ENCODE measurements at places on chromosomes 16 and 17. TPM values are rescaled to one million over a fixed set of nuclear protein-coding genes. Genes with fewer than 3 reads are reported as not detected.
A peak's percentile ranks its signal among the peaks of the same experiment; 100 is the strongest.

- no peak for DNase-seq
- H3K4me3 ChIP-seq: no peak overlapping the region
- no peak overlapping the region for H3K27ac ChIP-seq
- H3K4me1 ChIP-seq: no peaks in the 10 kb centered on the region
- H3K27me3 ChIP-seq: no peaks in the 10 kb centered on the region
- no peaks in the 10 kb centered on the region for H3K36me3 ChIP-seq
Measured at GRCh38 chr16:53953336-53953735, 249.4 kb downstream of the FTO start.

DNA sequence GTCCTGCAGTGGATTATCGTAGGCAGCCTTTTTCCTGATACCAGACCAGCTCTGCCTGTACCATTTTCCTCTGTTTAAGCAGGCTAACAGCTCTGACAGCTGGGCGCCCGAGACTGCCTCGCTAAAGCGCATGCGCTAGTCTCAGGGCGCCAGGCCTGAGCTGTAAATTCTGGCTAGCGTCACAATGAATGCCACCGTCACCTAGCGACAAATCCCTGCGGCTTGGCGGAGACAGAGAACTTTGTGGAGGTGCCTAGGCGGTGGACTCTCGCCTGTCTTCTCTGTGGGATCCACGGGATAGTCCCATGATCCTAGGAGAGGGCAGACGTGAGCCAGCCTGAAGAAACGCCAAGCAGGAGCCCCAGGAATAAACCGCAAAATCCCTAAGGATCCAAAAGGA, 573.9 kb downstream of the KCNJ18 start:
- no peak overlapping the region for H3K27ac ChIP-seq
- DNase-seq: no peak
- no peaks in the 10 kb centered on the region for H3K27me3 ChIP-seq
- no peak overlapping the region for H3K4me3 ChIP-seq
- H3K4me1 ChIP-seq: no peaks in the 10 kb centered on the region
- H3K36me3 ChIP-seq: no peaks in the 10 kb centered on the region

GRCh38 chr17:10156948-10157607, 41.3 kb downstream of the GAS7 start:
- peak overlapping the region; percentile 53 for H3K27ac ChIP-seq
- no peak overlapping the region for H3K4me3 ChIP-seq
- H3K4me1 ChIP-seq: peaks cover 16% of the 10 kb centered on the region
- no peaks in the 10 kb centered on the region for H3K36me3 ChIP-seq

- H3K27me3 ChIP-seq: no peaks in the 10 kb centered on the region
- no peak for DNase-seq
- H3K27ac ChIP-seq: no peak overlapping the region
Measured at GRCh38 chr17:37124821-37125173, 176.0 kb downstream of the AATF start.

DNA sequence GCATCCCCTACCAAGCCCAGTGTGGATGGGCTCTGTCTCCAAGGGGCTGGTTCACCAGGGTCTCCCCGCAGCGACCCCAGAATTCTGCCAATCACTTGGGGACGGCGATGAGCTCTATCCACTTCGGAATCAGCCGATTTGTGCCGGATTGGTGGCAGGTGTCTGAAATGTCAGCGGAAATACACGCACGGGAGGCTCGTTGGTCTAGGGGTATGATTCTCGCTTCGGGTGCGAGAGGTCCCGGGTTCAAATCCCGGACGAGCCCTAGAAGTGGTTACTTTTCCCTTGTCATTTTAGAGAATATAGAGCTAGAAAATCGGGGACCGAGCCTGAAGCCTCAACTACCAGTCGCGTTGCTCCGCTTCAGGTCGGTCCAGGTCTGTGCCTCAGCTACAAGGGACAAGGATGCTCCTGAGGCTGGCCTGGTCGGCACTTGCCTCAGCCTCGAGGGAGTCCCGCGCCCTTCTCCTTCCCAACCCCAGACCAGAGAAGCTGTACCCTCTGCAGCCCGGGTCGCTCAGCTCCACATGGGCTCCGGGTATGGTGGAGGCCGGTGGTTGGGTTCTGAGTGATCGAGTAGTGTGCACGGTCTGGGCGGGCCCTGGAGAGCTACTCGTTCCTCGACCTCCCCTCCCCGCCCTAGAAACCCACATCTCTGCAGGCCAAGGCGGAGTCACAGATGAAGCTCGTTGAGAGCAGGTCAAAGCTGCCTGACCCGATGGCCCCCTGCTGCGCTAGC, 16.0 kb upstream of the OR1F1 start:
- no peaks in the 10 kb centered on the region for H3K36me3 ChIP-seq
- H3K27me3 ChIP-seq: peaks cover 70% of the 10 kb centered on the region
- H3K27ac ChIP-seq: no peak overlapping the region
- no peak overlapping the region for H3K4me3 ChIP-seq
- DNase-seq: no peak
- H3K4me1 ChIP-seq: peaks cover 35% of the 10 kb centered on the region

DNA sequence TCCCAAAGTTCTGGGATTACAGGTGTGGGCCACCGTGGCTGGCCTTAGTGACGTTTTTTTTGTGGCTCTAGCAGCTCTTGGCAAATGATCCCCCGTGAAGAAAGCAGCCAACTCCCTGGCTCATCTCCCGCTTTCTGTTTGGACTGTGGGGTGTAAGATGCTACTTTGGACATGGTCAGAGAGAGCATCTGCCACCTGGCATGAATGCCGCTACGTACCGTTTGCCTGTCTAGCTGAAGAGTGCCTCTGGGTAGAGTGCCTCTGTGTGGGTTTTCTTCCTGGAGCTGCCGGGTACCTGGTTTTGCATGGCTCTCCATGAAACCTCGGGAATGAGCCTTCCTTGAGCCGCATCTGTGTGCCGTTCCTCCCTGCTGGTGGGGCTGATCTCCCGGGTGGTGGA, 34.3 kb downstream of the NDEL1 start:
- no peak for DNase-seq
- H3K4me3 ChIP-seq: no peak overlapping the region
- H3K4me1 ChIP-seq: no peaks in the 10 kb centered on the region
- H3K27ac ChIP-seq: peak overlapping the region; percentile 45
- H3K27me3 ChIP-seq: no peaks in the 10 kb centered on the region

DNA sequence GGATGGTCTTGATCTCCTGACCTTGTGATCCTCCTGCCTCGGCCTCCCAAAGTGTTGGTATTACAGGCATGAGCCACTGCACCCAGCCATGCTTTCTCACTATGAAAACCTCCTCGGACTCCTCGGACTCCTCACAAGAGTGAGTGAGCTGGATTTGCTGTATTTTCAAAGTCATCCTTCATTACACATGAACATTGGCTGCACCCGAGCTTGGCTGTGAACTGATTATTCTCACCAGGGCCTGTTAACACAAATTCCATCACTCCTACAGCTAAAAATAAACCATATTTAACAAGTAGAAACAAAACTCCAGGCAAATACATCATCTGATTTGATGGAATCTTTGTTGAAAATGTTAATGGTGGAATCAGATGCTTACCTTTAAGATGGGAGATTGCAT, 50.3 kb downstream of the PITPNC1 start:
- H3K4me1 ChIP-seq: peaks cover 12% of the 10 kb centered on the region
- peak overlapping the region; percentile 35 for H3K27ac ChIP-seq
- DNase-seq: no peak

DNA sequence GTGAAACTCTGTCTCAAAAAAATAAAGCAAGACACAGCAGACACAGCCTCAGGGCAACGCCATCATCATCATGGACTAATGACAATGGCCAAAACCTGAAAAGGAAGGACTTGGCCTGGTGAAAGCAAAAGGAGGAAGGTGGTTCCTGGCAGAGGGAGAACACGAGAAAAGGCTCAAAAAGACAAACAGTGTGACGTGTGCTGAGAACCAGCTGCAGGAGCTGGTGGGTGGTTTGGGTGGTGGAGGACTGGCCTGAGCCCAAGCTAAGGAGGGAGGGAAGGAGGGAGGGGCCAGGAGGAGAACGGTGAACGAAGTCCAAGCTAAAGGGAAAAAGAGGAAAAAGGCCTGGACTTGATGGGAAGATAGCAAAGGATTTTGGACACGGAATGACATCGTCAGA, 85.1 kb downstream of the SLC39A11 start:
- H3K4me1 ChIP-seq: no peaks in the 10 kb centered on the region
- no peaks in the 10 kb centered on the region for H3K27me3 ChIP-seq
- no peak overlapping the region for H3K4me3 ChIP-seq
- no peak overlapping the region for H3K27ac ChIP-seq
- DNase-seq: no peak
- H3K36me3 ChIP-seq: no peaks in the 10 kb centered on the region

GRCh38 chr16:85678821-85679220, 9.9 kb downstream of the GINS2 start:
- no peak overlapping the region for H3K27ac ChIP-seq
- H3K4me1 ChIP-seq: no peaks in the 10 kb centered on the region

GRCh38 chr17:13776027-13776551, 174.4 kb upstream of the HS3ST3A1 start:
- no peaks in the 10 kb centered on the region for H3K27me3 ChIP-seq
- H3K27ac ChIP-seq: no peak overlapping the region
- H3K4me1 ChIP-seq: no peaks in the 10 kb centered on the region
- no peak for DNase-seq
- no peak overlapping the region for H3K4me3 ChIP-seq
- no peaks in the 10 kb centered on the region for H3K36me3 ChIP-seq

- no peak overlapping the region for H3K4me3 ChIP-seq
- H3K27ac ChIP-seq: no peak overlapping the region
- DNase-seq: no peak
- no peaks in the 10 kb centered on the region for H3K4me1 ChIP-seq
- H3K36me3 ChIP-seq: no peaks in the 10 kb centered on the region
Measured at GRCh38 chr17:45575126-45575885, 84.8 kb upstream of the PLEKHM1 start.

GRCh38 chr16:73601911-73602310, 554.0 kb upstream of the ZFHX3 start:
- no peaks in the 10 kb centered on the region for H3K36me3 ChIP-seq
- no peak for DNase-seq
- no peak overlapping the region for H3K4me3 ChIP-seq

HYDIN gene
- total RNA-seq: 3.8 TPM

CDH5 gene
- 58.0 TPM for total RNA-seq

PLA2G10 gene
- not detected for total RNA-seq

KRT40 gene
- total RNA-seq: not detected

Data from right atrium auricular region (tissue), 2 donors.